ENCODE measurements at places on chromosomes 3 and 15.

- DNase-seq: peak; percentile 61
These were observed 53.7 kb downstream of the CD47 start for GRCh38 chr3:108036984-108037741.

GRCh38 chr3:132378-132777 is 64.2 kb upstream of the CHL1 start:
- no peak for DNase-seq

DNA sequence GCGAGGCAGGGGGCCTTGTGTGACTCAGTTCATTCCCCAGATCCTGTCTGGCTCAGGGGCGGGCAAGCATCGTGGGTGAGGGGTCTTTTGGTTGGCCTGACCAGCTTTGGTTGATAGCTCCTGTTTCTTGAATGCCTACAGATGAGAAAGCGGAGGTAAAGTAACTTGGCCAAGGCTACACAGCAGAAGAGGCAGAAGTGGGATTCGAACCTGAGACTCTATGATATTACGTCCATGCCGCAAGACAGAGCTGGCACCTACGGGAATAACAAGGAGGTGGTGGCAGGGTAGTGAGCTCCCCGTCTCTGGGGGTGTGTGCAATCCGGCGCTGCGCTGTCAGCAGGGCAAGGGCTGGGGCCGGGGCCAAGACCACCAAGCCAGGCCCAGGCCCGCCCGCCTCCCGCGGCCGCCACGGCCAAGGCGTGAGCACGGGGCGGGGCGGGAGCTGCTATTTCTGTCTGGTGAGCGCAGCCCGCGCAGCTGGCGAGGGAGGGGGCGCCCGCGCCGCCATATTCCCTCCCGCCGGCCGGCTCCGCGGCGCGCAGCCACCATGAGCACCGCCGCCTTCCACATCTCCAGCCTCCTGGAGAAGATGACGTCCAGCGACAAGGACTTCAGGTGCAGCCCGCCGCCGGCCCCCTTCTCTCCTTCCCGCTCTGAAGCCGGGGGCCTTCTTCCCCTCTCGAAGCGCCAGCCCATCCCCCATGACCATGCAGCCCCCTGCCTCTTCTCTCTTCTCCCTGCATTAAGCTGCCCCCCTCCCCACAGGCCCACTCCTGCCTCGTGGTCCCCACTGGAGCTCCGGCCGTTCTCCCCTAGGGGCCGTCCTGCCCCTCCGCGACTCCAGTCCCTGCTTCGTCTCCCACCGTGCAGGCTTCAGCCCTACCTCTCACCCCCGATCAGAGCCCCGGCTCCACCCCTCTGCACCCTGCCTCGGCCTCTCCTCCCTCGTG is at the start of gene CAND2:
CAND2 (plus strand) TSS at position 510 of the 953 bp plus-strand sequence; CDS start at position 551, 41 bp downstream.
- peak; percentile 55 for DNase-seq

GRCh38 chr3:32140943-32141342 is 34.5 kb downstream of the GPD1L start:
- DNase-seq: no peak

DNA sequence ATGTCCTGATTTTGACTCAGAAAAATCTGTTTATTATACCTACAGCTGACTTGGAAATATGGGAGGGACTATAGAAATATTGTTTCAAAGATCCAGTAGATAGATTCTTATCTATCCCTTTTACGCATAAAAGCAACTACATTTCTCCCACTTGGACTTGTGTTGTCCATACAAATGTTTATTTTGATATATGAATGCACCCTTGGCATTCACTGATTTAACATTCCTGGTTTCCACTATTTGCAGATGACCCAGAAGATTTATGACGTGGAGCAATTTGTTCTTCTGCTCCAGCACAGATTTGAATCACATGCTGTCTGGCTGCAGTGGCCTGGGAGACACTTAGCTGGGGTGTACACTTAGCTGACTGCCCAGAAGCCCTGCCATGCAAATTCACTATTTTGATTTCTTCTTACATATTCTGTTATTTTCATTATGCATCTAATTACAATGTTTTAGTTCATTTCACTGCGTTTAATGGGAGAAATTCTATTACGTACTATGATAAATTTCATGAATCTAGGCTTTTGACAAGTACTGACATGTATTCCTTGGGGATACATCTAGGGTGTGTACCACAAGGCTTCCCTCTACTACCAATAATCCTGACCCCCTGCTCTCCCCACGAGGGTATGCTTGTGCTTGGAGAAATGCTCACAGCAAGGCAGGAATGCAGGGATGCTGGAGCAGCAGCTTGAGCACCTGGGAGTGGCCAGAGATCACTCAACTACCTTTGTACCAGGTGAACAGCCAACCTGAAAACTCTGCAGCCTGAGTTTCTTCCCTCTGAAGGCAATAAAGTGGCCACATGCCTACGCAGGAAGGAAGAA is 223.6 kb upstream of the TBL1XR1 start:
- DNase-seq: peak; percentile 95

DNA sequence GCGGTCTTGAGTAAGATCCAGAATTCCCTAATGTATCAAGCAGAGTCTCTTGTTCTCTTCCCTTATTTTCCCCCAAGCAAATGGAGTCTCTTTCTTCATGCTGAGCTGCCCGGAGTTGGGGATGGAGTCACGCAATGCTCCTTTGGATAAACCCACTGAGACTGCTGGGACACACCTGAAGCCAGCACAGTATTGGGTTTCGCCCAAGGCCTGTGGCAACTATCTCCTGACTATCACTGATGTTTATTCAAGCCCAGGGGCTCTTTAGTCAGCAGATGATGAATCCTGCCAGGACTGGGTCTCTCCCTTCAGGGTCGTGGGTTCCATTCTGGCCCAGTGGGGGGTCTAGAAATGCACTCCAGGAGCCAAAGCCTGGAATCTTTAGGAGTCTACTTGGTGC is 11.3 kb downstream of the USF3 start:
- DNase-seq: no peak

GRCh38 chr15:58015565-58015964 is 49.9 kb downstream of the ALDH1A2 start:
- DNase-seq: peak; percentile 34

GRCh38 chr3:138389144-138389601 is 40.8 kb downstream of the MRAS start:
- peak; percentile 39 for DNase-seq

GRCh38 chr3:157542711-157543500 is 39.7 kb upstream of the VEPH1 start:
- peak; percentile 80 for DNase-seq

- no peak for DNase-seq
These were observed 16.1 kb downstream of the ERICH6 start for GRCh38 chr3:150687613-150688012.

DNA sequence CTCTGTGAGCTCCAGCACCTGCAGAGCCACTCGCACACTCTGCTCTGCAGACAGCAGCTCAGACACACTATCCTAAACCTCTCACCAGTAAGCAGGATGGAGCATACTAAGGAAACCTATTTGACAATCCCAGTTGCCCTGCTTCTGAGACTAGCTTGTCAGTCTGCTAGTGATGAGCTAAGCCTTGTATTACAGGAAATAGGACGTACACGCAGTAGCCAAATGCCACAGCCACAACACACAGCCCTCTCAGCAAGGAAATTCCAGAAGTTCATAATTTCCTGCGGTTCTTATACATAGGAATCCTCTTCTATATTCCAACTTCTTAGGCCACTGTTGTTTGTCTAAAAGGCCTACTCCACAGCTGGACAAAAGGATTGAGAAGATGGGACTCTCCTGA is 74.5 kb downstream of the MYLK start:
- DNase-seq: peak; percentile 93

GRCh38 chr3:26622621-26623418 is at the start of gene LRRC3B:
TSS of gene LRRC3B (plus strand) at chr3:26622772. CDS start at chr3:26709673, 86,901 bp downstream.
- DNase-seq: no peak

GRCh38 chr3:14532691-14533456 is 7.3 kb downstream of the GRIP2 start:
- peak; percentile 6 for DNase-seq

DNA sequence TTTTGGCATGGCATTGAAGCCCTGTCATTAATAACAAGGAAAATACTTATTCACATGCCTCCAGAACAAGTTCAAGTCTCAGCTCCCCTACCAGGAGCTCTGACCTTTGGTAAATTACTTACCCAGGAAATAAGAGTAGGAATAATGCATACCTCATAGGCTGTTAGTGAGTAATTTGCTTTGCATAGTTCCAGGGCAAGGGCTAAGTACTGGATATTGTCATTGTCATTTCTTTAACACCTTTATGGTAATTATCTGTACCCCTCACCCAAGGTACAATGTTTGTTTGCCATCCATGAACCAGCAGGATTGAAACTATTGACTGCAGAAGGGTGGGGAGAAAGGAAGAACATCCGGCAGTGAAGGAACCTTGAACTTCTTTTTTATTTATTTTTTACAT is 148.5 kb downstream of the SOX2 start:
- DNase-seq: no peak

DNA sequence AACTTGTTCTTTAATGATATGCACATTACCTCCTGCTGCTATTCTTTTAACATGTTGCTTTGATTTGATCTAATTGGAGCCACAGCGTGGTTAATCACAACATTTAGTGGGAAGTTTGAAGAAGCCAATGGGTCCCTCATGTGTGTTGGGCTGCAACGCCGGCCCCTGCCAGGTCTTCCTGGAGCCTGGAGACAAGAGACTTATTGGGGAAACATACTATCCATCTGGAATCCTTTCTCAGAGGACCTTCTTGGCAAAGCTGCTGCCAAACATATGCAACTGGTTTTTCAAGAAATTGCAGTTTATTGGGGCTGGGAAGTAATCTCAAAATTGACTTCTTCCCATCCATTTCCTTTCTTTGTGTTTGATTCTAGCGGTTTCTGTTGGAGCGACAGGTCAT is 396.3 kb upstream of the PROK2 start:
- DNase-seq: no peak

DNA sequence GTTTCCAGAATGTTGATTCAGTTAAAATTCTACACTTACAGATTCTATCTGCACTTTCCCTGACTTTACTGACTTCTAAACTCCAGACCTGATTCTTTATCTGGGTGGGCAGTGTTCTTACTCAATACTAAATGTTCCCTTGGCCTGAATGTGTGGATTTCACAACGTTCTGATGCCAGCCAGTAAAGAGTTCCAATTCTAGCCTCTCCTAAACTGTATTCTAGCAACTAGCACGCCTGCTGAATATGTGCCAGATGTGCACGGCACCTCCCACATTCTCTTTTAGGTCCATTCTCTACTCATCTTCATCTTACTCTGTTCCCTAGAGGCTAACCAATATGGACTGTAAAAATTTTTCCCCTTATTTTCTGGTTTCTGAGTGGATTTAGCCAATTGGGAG is 479.5 kb upstream of the AGTR1 start:
- no peak for DNase-seq

DNA sequence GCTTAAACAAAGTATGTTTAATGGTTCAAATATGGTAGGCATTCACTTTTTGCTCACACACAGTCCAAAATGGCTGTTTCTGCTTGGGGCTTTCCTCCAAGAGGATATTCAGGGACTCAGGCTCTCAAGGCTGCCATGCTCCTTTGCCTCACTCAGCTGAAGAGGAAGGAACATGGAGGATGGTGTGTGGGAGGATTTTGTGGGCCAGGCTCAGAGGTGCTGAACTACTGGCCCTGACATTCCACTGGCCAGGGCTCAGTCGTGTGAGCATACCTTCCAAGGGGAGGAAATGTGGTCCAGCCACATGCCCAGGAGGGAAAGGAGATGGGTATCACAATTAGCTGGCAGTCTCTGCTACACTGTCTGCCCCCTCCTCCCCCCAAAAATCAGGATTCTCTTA is 8.7 kb downstream of the PXYLP1 start:
- DNase-seq: no peak

- no peak for DNase-seq
These were observed 292.9 kb upstream of the RORA start for GRCh38 chr15:61521953-61522352.

DNA sequence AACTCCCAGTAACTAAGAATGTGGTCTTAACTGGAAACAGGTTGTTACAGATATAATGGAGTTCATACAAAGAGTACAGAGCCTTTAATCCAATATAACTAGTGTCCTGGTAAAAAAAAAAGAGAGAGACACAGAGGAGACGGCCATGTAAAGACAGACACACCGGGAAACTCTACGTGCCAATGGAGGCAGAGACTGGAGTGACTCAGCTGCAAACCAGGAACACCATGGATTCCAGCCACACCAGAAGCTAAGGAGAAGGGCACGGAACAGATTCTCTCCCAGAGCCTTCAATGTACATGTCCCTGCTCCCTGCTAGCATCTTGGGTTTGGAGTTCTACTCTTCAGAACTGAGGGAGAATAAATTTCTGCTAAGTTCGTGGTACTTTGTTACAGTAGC is 4.5 kb downstream of the RNF168 start:
- peak; percentile 41 for DNase-seq

GRCh38 chr3:112304611-112305010 is 10.6 kb upstream of the SLC9C1 start:
- DNase-seq: no peak

- no peak for DNase-seq
These were observed 1.3 kb upstream of the CPEB1 start for GRCh38 chr15:82648257-82649103.

- DNase-seq: peak; percentile 17
These were observed 12.6 kb upstream of the APH1B start for GRCh38 chr15:63264688-63265293.

DNA sequence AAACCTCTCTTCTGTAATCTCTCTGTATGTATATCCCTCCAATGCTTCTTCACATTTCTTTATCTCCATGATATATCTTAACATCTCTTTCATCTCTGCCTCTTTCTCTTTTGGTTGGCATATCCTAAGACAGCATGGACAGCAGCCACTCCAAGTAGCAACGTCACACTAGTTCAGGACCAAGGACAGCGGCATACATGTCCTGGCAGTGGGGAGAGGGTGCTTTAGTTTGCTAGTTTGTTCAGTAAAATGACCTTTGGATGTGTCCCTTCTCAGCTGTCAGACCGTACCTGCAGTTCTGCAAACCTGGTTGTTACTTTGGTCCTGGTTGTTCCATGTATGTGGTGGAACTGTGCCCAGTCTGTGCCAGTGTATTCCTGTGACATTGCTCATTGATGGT is 225.6 kb upstream of the ROPN1 start:
- DNase-seq: peak; percentile 84

DNA sequence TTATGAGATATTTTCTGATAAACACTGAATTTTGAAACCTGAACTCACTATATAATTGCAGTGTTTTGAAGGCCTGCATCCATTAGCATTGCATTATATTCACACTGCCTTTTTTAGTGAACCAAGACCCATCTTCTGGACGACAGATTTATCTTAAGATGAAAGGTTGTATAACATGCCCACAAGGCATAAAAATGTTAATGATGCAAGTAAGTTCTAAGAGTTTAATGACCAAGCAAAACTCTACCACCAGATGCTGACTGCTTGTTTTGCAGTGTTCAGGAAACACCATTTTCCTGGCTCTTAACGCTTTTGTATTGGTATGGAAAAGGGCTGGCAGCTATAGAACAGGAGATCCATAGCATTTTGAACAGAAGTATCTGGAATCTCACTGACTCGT is 46.1 kb downstream of the USP50 start:
- DNase-seq: no peak

DNA sequence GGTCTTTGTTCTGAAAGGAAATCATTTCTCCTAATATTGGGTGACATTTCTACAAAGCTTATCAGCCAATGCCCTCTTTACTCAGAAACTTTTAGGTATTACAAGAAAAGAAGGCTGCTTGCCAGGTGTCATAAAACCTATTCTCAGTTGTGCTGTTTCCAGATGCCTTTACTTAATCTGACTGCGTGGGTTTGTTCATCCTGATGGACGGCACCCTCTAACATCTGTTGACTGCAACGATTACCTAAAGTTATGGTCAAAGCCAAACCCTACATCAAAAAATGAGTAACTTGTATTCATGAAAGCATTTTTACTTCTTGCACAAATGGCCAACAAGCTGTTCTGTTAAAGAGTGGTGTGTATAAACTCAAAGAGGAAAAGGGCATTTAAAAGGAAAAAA is 207.7 kb upstream of the PDZRN3 start:
- no peak for DNase-seq

Data from EH (cell line).